NCI-H1436 (cell line): ENCODE measurements at places on chromosomes 4 and X.

- DNase-seq = no peak
Measured at GRCh38 chrX:29470030-29470429, 745.3 kb upstream of the MAGEB2 start.

GRCh38 chr4:68987007-68987406 lies 35.4 kb upstream of the UGT2A3 start:
- no peak for DNase-seq

DNA sequence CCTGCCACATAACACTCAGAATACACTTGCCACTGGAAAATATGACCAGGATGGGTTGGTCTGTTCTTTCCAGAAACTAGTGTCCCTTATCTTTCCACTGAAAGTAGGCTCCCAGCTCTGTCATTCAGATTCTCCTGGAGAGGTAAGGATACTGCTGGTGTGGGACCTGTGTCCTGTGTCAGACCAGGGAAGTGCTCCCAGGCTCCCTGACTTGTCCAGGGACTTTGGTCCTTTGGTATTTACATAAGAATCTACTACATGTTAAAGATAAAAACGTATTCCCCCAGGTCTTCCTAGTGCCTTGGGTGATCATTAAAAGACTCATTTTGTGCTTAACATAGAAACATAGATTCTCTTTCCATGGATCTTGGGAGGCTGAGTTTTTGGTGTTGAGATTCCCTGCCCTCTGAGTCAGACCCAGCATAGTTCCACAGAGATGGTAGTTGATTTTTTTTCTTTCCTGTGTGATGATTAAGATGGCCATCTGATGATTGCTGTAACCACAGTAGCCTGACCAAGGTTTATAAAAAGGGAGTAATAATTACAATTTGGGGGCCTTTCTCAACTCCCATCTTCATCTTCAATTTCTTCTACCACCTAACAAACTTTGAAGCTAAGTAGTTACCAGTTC lies 159.8 kb upstream of the JADE1 start:
- no peak for DNase-seq

GRCh38 chr4:48470137-48470536 lies 13.0 kb upstream of the SLC10A4 start:
- DNase-seq = no peak

GRCh38 chr4:117324851-117325491 lies 239.6 kb upstream of the TRAM1L1 start:
- DNase-seq = no peak

DNA sequence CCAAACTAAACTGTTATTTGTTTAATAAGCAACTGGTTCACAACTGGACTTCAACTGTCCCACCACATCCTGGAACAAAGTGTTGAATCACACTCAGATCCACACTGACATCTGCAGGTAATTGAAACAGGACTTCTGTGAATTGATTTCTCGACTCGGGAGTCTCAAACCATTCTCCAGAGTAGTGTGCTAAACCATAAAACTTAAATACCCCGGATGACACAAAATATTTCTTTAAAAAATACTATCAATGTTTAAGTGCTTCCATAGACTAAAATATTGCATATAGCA lies 95.4 kb upstream of the PLAC1 start:
- DNase-seq = no peak

DNA sequence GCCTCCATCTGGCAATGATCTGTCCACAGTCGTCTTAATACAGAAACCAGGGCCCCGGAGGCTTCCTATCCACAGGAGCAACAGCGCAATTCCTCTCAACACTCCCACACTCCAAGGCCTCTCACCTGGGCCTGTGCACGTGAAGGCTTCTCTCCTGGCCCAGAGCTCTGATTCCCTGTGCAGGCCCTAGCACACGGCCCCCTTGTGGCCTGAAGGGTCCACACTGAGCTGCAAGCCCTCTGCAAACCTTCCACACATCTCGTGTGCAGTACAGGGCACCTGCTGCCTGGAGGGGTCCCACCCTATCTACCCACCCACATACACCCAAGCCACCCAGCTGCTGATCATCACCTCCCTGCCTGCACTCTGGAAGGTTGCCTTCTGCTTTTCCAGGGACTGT lies 150.1 kb upstream of the NUDT10 start:
- no peak for DNase-seq

- DNase-seq = no peak
Measured at GRCh38 chr4:70613306-70614183, 15.0 kb upstream of the ENAM start.

GRCh38 chr4:56658528-56658927 lies 22.6 kb downstream of the HOPX start:
- DNase-seq = no peak

DNA sequence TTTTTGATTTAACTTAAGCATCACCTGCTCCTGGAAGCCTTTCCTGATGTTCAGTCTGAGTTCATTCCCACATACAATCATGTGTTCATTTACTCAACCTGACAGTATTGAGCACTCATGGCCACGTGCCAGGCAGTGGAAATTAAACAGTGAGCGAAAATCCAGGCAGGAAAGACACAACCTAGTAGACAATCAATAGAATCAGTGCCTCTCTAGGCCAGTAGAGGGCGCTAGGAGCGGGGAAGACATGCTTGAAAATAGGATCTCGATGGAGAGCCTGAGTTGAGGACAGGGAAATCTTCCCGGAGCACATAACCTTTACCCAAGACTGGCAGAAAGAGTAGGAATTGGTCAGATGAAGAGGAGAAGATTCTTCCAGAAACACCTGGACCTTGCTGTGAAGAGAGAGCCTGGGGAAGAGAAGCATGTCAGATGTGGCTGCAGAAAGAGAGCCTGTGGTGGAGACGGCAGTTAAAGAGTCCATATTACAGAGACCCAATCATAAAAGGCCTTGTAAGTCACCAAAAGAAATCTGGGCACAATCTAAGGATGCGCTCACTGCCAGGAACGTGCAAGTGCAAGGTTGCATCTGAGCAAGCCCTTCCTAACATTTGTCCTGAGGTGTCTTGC lies 103.5 kb downstream of the LDB2 start:
- no peak for DNase-seq

- DNase-seq = no peak
Measured at GRCh38 chr4:15749001-15749400, 29.1 kb upstream of the CD38 start.

DNA sequence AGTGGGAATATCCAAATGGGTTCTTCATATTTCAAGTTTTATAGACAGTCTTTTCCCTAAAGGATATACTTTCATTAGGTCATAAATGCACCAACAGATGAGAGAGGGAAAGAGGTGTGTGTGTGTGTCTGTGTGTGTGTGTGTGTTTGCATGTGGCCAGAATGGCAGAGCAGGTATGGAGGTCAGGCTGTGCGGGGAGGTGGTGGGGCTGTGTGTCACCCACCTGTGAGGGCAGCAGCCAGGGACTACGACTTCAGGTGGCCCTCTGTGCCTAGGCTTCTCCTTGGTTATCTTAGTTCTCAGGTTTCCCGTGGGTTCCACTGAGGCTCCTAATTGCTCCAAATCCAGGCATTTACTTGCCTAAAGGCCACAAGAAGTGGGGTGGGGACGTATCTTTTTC lies 14.6 kb downstream of the HAND2 start:
- DNase-seq = no peak

DNA sequence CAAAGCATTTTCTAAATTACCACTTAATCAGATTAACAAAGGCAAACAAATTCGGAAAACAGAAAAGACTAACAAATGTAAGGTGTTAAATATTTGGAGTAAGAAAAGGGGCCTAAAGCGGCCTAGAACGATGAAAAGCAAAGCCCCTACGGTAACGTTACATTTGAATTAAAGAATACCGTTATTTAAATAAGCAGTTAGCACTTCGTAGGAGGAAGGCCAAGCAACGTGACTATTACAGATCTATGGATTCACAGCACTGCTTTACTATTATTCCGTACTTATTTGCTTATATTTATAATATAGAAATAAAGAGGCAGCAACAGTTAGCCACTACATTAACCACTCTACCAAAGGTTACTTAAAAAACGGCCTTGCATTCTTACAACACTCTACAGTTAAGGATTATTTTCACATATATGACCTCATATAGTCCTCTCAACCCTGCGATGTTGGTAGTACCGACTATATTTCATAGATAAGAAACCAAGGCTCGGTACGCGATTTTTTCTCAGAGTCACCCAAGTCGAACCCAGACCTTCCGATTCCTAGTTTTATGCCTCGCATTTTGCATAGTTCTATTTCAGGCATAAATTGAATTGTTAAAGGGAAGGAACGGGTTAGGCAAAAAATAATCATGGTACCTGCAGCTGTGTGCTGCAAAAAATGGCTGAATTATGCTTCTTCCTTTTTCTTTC lies 2.9 kb downstream of the KLHL15 start:
- no peak for DNase-seq

DNA sequence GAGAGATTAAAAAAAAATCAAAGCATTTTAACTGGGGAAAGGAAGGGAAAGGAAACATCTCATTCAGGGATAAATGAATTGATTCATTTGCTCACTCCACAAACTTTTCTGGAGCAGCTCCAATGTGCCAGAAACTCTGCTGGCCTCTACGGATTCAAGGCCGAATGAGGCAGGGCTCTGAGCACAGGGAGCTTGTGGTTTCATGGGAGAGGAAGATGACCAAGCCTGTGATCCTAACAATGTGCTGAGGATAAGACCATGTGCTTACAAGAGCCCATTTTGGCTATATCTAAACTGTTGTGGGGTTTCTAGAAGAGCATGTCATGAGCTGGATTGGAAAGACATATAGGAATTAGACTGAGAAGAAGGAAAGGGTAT lies 137.5 kb downstream of the ZNF674 start:
- DNase-seq = no peak

GRCh38 chrX:110212299-110212698 lies 105.6 kb downstream of the AMMECR1 start:
- no peak for DNase-seq

GRCh38 chrX:4320436-4320947 lies 607.0 kb upstream of the PRKX start:
- DNase-seq = no peak

DNA sequence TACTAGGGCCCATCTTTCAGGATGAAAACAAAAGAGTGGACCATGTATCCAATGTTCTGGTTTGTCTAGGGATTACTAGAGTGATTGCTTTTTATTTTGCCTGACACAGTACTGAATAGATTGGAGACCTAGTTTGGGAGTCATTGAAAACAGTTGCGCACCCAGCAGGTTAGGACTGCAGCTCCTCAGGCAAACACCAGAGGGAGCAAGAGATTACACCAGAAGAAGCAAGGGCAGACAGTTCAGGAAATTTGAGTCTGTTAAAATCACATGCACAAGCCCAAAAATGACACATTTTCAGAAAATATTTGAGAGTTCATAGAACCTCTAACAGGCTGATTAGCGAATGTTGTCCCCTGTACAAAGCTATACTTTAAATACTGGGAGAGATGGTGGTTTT lies 55.6 kb downstream of the CYLC1 start:
- DNase-seq = peak; percentile 9

- no peak for DNase-seq
Measured at GRCh38 chr4:98605216-98605615, 53.2 kb downstream of the TSPAN5 start.

DNA sequence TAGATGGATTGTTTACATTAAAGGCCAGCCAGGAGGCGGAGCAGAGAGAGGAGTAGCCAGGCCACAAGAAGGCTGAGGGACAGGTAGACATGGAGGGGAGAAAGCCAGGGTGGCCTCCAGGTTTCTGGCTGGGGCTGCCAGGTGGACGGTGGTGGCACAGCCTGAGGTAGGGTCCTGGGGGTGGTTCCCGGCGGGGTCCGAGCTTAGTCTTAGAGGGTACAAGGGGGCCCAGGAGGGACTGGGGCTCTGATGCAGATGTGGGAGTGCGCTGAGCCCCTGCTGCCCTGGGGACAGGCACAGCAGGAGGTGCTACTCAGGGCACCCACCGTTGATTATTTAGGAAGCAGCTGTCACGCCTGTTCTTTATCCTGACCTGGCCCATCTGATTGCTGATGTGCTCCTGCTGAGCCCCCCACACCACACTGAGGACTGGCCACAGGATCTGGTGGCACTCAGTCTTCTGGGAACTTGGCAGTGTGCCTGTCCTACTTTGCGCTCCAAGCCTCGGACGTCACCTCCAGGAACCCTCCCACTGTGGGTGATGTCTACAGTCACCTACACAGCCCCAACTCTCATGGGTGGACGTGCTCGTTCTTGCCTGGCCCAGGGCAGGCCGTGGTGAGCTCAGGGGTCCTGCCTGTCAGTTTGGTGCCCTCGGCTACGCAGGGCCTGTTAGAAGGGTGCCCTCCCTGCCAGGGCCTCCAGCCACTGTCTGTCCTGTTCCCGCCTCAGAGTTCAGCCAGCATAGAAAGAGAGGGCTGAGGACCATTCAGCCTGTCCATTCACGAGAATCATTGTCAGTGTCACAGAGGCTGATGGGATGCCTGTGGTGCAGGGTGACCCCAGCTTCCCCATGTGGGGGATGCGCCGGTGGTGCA lies 12.0 kb downstream of the WFS1 start:
- DNase-seq = no peak

DNA sequence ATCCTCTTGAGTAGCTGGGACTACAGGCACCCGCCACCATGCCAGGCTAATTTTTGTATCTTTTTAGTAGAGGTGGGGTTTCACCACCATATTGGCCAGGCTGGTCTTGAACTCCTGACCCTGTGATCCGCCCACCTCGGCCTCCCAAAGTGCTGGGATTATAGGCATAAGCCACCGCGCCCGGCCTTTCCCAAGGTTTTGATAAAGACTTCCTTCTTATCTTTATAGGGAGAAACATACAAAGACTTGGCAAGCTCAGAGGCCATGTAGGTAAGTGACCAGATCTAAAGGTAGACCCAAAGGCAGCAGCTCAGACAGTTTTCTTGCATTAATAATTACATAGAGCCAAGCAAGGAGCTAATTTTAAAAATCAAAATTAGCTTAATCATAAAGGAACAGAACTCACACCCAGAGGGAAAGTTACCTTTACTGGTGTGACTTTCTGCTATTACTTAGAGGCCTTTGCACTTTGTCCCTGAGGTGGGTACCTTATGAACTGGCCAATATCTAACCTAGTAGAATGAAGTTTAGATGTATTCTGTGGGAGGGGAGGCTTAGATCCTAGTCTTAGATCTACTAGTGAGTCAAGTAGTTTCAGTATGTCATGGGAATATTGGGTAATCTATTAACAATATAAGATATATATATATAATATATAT lies 67.3 kb downstream of the HPGD start:
- no peak for DNase-seq

GRCh38 chrX:79592259-79592658 lies 225.1 kb upstream of the ITM2A start:
- DNase-seq = no peak

GRCh38 chr4:173505924-173506518 lies 24.0 kb downstream of the HAND2 start:
- DNase-seq = peak; percentile 40

DNA sequence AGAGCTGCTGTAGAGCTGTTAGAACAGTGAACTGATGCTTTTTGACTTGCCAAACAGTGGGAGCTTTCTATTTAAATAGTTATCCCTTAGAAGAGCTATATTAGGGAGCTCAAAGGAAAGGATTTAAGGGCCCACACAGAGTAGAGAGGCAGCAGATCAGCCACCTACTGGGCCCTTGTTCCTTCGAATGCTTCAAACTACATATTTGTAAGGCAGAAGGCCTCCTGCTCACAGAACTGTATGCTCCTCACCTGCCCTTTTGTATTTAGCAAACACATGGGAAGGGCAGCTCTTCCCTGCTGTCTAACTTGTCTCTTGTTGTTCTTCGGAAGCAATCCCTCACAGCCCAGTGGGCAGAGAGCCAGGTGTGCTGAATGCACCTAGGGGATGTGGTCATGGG lies 38.0 kb downstream of the IL1RAPL1 start:
- DNase-seq = no peak

GRCh38 chrX:71667328-71668247 lies at the start of gene LOC101059915:
TSS of gene LOC101059915 (plus strand) at chrX:71667546.
- no peak for DNase-seq
